ENCODE measurements at places on chromosomes 5 and 9.

DNA sequence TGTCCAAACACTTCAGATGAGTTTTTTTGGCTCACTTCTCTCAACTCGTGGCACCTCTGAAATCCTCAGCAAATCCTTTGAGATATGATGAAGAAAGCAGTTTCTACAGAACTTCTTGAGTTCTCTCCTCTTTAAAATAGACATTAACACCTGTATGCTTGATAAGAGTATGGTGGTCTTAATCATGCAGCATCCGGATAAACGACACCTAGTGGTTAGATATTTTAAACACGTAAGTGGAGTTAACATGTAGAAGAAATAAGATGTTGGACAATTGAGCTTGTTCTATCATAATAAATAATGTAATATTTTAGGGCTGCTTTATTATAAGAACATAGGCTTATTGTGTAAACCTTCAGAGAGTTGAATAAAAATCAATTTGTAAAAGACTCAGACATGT lies 324.8 kb downstream of the CYLC2 start:
- DNase-seq = no peak

GRCh38 chr9:37284636-37285035 lies 137.9 kb upstream of the GRHPR start:
- DNase-seq = no peak

GRCh38 chr5:40689438-40689837 lies 9.7 kb downstream of the PTGER4 start:
- no peak for DNase-seq

- no peak for DNase-seq
Measured at GRCh38 chr9:37466037-37466709, 923 bp upstream of the ZBTB5 start.

DNA sequence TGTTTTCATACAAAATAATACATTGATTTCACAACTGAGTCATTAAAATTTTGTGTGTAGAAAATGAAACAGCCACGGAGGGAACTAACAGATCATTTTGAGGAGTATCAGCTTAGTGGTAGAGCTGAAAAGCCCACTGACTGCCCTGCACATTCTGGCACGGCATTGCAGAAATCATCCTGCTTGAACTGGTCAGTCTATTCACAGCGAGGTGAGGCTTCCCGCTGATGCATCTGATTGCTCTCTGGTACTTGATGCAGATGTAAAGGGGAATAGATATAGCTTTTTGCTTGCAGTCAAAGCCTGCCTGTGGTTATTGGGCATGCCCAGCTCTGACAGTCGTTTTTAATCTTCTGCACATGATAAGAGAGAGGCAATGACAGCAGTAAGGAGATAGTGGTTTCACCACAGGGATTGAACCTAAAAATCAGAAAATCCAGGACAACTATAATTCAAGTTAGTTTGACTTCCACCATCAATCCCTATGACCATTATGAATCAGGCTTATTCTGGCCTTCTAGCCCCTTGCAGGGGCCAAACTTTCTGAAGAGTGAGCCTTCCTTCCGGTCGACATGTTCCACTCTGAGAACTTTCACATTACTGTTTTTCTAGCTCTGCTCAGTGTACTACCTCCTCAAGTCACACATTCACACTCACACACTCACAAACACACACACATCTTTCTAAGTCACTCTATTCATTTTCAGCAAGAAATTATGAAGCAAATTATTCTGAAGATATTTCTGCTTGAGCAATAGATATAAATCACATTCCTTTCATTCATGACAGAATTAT lies 782.8 kb upstream of the NUDT12 start:
- DNase-seq = no peak

DNA sequence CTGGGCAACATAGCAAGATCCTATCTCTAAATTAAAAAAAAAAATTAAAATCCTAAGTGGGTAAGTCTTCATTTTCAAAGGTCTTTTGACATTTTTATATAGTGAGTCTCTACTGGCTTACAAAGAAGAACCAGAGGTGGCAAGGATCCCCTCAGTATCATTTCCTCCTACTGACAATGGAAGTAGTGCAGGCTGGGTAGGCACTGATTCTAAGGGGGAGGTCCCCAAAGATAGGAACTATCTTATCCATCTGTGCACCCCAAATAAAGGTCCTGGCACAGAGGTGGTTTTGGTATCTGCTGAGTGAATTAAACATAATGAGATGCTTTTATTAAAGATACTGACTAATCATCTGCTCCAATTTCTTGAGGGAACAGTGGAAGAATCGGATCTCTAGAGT lies 4.2 kb downstream of the FAM193B start:
- DNase-seq = no peak

GRCh38 chr9:81465468-81466011 lies 223.8 kb downstream of the TLE1 start:
- no peak for DNase-seq

DNA sequence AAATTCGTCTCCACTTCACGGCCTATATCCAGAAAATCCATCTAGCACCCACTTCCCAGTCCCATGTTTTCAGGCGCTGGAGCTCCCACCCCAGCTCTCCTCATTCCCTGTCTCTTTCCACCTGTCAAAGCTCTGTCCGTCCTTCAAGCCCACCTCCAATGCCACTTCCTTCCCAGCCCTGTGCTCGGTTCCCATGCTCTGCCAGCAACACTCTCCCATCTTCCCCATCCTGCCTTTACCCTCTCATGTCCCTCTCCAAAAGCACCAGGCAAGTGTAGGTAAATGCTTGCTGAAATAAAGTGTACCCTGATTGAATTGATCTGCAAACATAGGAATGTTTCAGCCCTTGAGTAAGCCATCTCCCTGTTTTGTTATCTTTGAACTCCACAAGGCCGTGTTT lies 9.2 kb downstream of the DRD1 start:
- DNase-seq = no peak

DNA sequence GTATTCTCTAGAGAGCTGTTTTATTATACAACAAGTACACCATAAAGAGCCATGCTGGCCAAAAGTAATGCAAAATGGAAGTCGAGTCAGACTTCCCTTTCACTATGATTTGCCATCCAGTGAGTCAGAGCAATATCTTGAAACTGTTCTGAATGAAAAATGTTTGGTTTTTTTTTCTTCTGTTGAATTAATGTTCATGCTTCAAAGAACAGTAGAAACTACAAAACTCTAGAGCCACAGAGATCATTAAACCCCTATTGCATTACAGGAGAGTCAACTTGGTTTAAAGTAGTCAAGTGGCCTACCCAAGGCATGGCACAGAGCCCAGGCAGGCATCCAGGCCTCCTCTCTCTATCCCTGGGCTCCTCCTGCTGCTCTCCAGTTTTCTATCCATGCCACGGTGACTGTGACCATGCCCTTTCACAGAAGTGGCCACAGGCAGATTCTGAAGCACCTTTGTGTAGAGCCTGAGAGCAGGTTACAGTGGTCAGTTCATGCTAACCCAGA lies 358.9 kb downstream of the DEPDC1B start:
- no peak for DNase-seq

DNA sequence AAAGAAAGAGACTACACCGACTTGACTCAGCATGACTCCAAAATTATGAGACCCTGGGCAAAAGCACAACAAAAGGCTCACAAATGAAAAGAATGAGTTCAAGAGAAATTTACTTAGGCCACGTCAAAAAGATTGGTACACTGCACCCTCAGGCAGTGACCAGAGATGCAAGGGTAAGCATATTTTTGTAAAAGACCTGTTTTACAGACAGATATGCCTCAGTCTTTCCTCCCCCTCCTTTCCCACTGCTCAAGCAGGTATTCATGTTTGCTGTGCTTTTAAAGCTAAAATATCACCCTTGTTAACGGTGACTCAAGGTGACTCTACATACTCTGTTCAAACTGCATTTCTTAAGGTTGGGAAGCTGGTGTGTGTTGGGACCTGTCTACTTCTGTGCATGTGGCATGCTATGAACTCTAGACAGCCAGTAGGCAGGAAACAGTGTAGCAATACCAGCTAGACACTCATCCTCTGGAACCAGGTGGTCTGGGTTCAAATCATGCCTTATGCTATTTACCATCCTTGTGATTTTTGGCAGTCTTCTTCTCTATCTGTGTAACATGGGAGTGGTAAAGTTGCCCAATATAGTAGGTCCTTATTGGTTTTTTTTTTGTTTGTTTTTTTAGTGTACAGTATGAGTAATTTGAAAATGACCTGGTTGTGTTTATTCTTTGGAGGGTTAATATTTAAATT lies 98.7 kb downstream of the TLE4 start:
- no peak for DNase-seq

GRCh38 chr5:116759860-116760640 lies 185.4 kb upstream of the SEMA6A start:
- DNase-seq = no peak

DNA sequence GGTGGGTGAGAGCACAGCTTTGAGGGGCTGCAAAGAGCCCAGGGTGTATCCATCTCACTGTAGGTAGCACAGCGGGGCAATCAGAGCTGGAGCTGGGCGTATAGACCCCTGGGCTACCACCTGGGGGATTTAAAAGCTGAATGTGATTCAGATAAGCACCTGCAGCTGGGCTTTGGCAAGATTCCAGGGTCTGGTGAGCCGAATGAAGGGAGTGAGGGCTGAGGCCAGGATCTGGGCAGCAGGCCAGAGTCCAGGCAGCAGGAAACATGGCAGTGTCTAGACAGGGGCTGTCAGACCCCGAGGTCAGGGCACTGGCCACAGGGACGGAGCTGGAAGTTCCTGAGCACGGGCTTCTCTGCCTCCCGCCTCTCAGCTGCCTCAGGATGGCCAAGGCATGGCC lies 8.7 kb downstream of the ASS1 start:
- DNase-seq = no peak

DNA sequence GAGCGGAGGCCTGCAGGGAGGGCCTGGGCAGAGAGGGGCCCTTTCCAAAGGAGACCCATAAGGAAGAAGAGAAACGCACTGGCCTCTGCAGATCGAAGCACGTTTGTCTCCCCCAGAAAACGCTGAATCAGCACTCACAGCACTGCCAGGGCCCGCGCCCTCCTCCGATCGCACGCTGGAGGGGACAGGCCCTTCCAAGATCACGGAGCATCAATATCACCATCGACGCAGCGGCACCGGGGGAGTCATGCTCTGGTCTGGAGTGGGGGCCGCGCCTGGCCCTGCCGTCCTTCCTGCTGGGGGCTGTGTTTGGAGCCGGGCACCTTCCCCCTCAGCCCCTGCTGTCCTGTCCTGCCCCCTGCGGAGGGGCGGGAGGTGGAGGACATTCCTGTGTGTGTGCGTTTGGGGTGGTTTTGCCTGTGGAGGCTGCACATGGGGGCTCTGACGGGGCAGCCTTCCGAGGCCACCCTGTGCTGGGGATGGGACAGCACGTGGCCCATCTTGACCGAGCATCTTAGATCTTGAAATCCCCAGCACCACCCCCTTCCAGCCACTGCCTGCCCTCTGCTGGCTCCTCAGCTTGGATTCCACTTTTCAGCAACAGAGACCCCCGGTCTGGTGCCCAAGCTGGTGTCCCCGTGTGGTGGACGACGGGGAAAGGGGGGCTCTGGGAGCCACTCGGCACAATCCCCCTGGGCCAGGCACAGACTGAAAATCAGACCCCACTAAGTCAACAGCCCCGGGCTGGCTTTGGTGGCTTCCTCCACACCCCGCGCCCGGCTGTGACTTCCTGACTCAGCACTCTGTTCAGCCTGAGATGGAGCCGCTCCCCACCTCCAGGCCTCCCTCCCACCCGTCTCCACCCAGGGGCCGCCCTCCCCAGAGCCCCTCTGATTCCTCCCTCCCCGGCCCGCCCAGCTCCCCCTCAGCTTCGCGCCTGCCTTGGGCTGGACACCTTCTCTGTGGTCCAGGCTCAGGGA lies 8.3 kb downstream of the TMEM250 start:
- DNase-seq = no peak

GRCh38 chr9:81377320-81377719 lies 312.0 kb downstream of the TLE1 start:
- DNase-seq = no peak

DNA sequence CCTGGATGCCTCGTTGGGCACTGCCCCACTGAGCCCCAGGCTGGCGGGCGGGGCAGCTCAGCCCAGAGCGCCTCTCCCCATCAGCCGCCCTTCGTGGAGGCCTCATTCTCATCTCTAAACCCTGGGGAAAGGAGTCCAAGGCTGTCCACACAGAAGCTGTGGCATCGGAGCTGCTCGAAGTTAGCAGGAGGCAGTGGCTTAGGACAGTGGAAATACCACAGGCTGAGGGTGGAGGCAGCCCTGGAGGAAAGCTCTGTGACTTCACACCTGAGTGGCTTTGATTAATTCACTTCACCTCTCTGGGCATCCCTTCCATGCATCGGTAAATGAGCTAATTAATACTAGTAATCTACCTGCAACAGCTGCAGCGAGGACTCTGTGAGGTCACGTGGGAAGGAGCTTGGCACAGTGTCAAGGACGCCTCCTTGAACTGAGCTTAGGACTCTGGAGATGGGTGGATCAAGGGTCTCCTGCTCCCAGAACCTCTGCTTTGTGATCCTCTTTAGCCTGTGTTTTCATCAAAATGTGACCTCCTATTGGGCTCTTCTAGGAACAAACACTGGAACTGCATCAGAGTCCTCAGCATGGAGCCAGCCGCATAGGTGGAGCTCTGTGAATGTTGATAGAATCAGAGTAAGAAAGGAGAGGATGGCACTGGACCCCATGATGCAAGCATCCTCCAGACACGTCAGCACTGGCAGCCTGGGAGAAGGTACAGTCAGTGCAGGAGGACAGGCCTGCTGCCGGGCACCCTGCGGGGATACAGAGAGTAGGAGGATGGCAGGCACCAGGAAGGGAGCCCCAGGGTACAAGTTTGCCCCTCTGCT lies 842 bp upstream of the ANGPTL2 start:
- no peak for DNase-seq

DNA sequence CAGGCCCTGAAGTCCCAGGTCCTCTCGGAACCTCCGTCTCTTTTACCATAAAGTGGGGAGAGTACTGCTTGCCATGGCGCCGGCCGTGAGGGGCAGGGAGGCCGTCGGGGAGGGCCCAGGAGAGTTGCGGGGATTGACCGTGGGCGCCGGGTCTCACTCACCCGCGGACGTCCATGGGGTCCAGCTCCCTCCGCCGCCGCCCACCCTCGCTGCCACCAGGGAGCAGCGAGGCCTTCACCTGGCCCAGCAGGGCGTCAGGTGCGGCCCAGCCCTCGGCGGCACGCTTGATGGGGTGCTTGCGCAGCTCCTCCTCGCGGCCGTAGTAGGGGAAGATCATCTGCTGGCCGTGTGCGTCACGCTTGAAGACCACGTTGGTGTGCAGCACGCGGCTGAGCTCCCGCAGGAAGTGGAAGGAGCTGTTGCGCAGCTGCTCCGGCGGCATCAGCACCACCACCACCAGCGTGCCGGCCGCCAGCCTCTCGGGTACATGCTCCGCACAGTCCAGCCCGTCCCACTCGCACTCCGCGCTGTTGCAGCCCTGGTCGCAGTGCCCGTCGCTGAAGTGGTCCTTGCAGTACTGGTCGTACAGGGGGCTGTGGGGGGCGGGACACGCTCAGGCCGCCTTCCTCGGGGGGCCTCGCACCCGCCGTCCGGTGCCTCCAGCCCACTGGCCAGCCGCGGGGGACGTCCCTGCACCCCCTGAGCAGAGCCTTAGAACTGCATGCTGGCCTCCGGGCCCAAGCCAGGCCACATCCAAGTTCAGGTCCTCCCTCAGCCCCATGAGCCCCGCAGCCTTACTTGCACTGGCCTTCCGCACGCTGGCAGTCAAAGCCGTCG lies 21.9 kb upstream of the SEC16A start:
- DNase-seq = no peak

GRCh38 chr5:52859628-52860027 lies 71.9 kb downstream of the ITGA1 start:
- DNase-seq = no peak

GRCh38 chr5:115297031-115297430 lies 577 bp upstream of the CCDC112 start:
- no peak for DNase-seq

Measured in stimulated activated CD8-positive, alpha-beta memory T cell treated with anti-CD3 and anti-CD28 coated beads, Interleukin-15, amount 100 ng/mL, for 4 hours (primary cell).